ENCODE measurements at places on chromosomes 6 and 20.

- no peak for DNase-seq
Observed at GRCh38 chr6:47241742-47242482, 67.8 kb downstream of the TNFRSF21 start.

DNA sequence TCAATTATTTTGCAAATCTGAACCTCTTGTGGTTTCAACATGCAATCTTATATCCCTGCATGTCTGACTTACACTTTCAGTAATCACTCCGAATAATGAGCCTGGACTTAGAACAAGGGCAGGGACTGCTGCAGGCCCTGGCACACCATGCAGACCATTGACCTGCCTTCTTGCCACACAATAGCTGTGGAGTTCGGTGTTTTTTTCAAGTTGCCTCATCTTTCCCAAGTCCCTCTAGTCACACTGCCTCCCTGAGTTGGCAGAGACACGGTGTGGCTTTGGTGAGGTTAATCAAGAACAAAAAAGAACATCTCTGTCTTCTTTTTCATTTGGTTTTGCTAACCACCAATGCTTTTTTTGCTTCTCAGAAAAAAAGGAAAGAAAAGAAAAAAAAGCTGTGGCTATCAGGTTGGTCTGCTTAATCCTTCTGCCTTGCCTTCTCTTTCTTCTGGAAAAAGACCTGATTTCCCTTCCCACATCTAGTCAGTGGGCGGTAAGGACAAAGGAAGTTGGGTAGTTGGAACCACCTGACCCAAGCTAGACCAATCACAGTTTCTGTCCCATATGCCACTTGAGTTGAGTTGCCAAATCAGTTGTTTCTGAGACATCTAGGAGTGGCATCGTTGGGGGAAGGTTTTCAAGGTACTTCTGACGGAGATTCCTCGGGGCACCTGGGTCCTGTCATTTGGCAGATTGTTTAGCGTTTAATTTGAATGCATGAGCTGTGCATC lies 55.9 kb upstream of the TASP1 start:
- no peak for DNase-seq

DNA sequence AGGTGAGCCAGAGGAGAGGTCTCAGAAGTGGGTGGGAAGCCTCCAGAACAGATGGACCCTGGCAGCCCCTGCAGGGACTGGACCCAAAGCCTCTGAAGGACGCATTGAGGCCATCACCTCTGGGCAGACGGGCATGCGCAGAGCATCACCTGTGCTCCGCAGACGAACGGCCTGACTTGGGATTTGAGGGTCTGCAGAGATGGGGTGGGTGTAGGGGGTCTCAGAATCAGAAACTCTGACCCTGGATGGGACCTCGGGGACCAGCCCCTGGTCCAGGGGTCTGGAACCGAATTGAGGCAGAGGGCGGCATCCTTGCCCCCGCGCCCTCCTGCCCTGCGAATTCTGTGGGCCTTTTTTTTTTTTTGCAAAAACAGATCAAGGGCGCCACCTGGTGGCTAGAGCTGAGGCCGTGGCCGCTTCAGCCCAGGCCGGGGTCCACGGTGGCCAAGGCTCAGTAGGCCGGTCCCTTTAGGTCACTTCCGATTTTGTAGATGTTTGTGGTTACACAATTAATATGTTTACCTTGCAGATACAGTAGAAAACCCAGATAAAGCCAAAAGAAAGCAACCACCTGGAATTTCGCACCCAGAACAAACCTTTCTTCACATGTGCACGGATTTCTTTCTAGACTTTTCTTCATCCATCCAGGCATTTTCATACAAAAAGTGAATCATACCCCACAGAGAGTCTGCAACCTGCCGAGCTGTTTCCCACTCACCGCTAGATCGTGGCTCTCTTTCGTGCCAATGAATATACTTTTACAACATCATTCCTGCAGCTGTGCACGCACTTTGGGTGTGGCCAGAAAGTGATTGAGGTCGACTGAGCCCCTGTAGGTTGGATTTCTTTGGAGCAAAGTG lies 25.9 kb downstream of the ZBP1 start:
- DNase-seq, result peak; percentile 59

DNA sequence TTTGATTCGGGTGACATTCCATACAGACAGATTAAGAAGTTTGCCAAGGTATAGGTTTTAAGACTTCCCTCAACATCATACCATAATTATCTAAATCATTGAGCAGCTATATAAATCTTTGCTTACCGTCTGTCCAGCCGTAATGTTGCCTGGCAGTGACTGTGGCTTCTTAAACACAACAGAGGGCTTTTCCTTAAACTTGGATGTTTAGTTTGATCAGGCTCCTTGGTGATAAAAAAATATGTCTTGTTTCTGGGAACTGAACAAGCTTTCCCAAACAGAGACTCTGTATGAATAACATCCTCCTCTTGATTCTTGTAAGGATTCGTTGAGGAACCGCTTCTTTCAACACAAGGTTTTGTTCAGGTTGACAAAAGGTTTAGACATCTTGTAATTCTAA lies 130.9 kb downstream of the QKI start:
- no peak for DNase-seq

DNA sequence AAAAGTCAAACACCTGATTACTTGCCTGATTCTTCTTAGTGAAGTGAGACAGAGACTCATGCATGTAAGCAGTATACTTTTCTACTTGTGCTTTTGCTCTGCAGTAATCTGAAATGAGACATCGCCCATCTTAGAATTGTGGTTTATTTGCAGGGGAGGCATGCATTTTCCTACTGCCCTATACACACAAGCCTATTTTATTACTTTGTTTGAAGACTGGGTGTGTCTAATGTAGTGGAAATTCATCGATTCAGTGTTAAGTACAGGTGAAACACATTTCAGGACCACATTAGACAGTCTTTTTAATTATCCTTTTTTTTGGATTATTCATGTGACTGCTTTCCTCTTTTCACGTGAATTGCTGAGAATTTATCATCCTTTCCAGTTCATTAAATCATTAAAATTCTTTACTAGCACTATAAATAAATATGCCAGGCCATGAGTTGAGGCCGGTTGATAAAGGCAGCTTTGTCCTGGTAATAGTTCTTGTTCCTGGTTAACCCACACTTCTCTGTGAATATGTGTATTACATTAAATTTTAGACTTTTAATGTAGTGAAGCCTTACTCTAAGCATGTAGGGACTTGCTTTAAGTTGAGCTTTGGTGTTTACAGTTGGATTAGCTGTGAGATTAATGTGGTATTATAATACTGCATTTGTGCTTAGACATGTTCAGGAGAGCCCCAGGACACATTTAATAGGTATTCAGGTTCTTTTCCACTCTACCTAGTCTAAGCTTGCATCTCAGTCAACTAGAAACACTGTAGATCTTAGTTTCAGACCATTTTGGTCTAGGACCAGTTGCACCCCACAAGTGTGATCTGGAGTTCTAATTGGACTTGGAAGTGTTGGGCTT lies 10.8 kb upstream of the BTBD3 start:
- no peak for DNase-seq

GRCh38 chr6:64847396-64847795 lies 859.6 kb downstream of the EYS start:
- no peak for DNase-seq

GRCh38 chr6:45655745-45656476 lies 278.2 kb upstream of the SUPT3H start:
- DNase-seq, result no peak

- no peak for DNase-seq
Observed at GRCh38 chr6:137883400-137884148, 16.5 kb downstream of the TNFAIP3 start.

- no peak for DNase-seq
Observed at GRCh38 chr6:120938876-120939472, 395.3 kb downstream of the TBC1D32 start.

- no peak for DNase-seq
Observed at GRCh38 chr6:311679-312220, 19.5 kb downstream of the DUSP22 start.

DNA sequence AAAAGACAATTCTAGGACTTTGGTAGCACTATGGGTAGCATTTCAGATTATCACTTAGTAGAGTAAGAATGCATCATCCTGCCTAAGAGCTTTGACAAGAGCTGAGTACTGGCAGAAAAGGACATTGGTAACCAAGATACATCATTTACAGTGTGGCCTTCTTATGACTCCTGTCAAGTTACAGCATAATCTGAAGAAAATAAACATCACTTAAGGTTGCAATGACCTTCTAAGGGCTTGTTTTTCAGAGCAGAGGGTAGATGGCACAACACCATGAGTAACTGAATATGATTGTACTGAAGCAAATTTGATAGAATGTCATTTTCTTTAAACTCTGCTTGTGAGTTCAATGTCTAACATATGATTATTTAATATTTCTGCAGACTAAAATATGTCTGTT lies 822.6 kb downstream of the TBC1D32 start:
- DNase-seq, result no peak

GRCh38 chr20:22232923-22233322 lies 351.4 kb downstream of the FOXA2 start:
- no peak for DNase-seq

DNA sequence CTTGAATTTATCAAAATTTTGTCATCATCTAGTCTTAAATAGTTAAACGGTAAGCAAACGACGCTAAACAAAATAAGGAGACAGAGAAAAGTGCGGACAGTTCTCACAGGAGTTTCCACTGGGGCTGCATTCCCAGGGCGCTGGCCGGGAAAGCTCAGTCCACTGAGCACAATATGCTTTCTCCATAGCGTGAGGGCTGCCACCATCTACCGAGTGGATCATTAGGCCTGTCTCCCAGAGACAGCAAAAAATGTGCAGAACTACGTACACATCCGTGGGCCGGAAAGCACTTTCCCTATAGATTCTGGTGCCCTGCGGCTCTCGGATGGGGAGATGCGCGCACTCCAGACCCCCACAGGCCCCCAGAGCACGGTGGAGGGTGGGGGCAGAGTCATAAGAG lies 84.9 kb downstream of the THBS2 start:
- DNase-seq, result no peak

DNA sequence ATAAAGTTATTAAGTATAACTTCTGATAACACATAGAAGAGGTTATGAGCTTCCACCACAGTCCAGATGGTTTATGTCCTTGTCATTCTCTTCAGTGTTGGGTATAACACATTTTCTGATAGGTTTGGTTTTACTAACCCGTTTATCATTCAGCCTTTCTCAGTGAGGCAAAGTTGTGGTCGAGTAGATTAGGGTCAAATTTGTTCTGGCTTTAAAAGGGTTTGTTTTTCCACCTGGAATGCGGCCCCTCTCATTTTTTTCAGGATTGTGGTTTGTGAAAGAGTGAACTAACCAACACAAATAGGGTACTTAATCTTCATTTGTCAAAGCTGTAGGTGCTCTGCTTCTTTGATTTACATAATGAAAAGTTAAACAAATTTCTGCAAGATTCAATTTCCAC lies 204.2 kb upstream of the ASCC3 start:
- no peak for DNase-seq

DNA sequence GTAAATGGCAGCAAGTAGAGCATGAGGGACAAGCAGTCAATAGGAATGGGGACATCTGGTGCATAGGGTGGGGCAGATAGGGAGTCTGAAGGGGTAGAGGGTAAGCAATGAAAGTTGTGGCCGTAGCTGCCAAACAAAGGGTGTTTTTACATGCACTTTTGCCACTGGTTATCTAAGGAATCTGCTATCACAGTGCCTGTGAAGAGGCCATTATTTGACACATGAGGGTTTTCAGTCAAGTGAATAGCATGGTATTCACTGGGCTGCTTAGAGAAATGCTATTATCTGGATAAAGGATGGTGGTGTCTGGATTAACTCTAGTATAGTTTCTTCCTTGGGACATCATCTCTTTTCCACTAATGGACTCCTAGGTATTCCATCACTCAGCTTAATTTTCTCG lies 118.2 kb downstream of the CARMIL1 start:
- no peak for DNase-seq

- DNase-seq, result no peak
Observed at GRCh38 chr6:26388014-26388413, 5.1 kb downstream of the BTN2A2 start.

DNA sequence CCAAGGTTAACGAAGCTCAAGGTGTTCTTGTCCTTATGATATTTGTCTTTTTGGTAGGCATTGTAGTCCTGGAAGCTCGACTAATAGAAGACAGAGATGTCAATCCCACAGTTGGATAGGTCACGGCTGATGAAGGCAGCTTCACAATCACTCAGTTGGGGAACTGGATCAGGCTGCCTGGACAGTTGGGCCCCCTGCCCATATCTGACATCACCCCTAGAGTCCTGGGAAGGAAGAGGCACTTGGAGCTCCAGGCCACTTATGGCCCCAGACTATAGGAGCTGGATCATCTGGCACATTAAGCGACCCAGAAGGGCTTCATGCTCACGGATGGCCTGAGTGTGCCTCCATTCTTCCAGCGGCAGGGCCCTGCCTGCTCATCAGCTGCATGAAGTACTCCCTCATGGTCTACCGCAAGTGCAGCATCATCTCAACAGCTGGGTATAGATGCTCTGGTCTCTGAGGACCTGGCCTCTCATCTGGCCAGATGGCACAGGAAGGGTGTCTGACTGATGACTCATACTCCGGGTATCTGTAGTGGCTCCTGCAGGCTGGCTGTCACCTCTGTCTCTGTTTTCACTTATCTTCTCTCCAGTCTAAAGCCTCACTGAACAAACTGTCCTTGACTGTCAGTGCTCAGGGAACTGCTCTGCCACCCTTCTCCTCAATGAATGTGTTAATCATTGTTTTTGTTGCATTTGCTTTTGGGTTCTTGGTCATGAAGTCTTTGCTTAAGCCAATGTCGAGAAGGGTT lies 29.2 kb upstream of the SSR1 start:
- no peak for DNase-seq

DNA sequence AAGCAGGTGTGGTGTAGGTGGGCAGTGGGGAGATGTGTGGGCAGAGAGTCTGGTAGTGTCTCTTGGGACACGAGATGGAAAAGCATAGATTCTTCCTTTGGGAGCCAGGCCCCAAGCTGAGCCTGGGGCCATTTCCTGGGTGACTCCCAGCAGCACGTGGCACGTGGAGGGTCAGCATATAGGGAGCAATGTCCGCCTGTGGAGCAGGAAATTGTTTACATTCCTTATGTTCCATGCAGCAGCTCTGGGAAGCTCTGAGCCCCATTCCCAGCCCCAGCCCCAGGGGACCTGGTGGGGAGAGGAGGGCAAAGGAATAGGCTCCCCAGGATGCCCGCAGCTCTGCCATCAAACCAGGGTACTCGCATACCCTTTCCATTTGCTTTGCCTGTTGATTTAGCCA lies 57.6 kb downstream of the DAAM2 start:
- no peak for DNase-seq

Measured in stimulated activated CD4-positive, alpha-beta T cell treated with anti-CD3 and anti-CD28 coated beads, Interleukin-4, amount 100 ng/mL, for 4 hours (primary cell).